ENCODE measurements at places on chromosomes 4 and X.

- DNase-seq, result no peak
These were observed 86.8 kb downstream of the GATB start for GRCh38 chr4:151673908-151674520.

- DNase-seq, result no peak
These were observed 56.0 kb downstream of the ZFYVE28 start for GRCh38 chr4:2362266-2363055.

GRCh38 chr4:86910369-86910768 is 18.1 kb upstream of the C4orf36 start:
- no peak for DNase-seq

DNA sequence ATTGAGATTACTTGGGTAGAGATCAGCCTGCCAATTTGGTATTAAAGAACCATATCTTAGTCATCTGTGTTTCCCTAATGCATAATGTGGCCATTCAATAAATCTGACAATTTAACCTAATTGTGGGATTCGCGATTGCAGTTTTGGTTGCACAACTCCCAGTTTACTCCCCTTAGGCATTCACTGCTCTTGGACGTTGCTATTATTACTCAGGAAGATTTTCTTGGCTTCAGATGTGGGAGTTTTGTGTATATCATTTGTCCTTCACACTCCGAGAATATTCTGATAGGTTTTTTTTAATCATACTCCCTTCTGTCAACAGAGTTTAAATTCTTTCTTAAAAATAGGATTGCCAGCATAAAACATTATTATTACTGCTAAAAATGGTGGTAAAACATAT is 22.0 kb upstream of the TRPC3 start:
- no peak for DNase-seq

DNA sequence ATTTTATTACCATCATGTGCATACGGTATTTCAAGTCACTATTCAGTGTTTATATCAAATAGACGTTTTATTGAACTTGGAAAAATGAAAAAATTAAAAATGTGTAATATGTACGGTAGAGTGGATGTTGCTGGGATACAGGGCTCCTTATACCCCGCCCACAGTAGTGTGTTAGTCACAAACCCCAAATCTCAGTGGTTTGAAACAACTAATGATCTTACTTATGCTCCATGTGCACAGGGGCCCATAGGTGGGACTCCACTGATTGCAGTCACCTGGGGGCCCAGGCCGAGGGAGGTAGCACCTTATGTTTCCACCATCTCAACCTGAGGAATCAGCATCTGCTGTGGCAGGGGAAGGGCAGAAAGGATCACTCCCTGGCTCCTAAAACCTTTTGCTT is 18.1 kb downstream of the LSM6 start:
- DNase-seq, result no peak

GRCh38 chr4:68368691-68369131 is 18.8 kb upstream of the YTHDC1 start:
- no peak for DNase-seq

DNA sequence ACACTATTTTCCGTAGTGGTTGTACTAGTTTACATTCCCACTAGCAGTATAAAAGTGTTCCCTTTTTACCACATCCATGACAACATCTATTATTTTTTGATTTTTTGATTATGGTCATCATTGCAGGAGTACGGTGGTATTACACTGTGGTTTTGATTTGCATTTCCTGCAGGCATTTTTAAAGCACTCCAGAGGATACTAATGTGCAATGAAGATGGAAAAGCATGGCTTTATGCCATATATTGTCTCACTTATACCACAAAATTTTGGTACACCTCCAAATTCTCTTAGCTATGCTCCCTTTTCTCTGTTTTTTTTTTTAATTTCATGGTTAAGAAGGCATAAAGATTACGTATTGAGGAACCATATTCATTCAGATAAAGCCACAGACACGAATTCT is 35.1 kb upstream of the NPY2R start:
- no peak for DNase-seq

- DNase-seq, result no peak
These were observed 45.3 kb upstream of the SHOX start for GRCh38 chrX:585115-585808.

Measured in NCI-H1105 (cell line).